ENCODE measurements at places on chromosomes 2 and 18. TPM values are rescaled to one million over a fixed set of nuclear protein-coding genes. Genes with fewer than 3 reads are reported as not detected.

DNA sequence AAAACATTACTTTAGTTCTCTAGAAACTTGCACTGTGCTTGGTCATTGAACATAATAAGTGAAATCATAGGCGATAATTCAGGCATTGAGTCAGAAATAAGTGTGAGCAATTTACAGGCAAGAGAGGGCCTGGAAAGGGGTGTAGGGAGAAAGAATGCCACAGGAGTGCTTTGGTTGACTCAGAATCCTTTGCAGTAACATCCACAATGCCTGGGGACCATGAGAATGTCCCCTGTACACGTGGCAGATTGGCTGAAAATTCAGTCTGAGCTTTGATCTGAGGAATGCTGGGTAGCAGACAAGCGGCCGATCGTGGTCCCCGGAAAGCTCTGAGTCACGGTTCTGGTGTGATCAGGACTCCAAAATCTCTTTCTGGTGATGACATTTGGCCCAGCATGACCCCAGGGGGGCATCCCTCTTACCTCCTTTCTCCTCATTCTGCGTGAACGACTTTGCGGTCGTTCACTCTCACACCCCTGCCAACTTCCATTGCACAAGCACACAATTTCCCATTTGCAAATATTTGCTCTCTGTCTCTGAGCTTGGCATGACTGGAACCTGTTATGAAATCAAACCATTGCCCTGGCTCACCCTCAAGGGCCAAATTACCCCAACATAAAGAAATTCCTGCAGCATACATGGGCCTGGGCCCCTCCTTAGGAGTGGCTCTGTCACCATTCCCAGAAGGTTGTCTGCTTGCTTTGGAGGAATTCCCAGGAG, 305.0 kb upstream of the EPAS1 start:
- peak; percentile 33 for DNase-seq
- no peak overlapping the region for H3K27ac ChIP-seq
- H3K27me3 ChIP-seq: no peaks in the 10 kb centered on the region
- H3K4me3 ChIP-seq: no peak overlapping the region
- H3K36me3 ChIP-seq: no peaks in the 10 kb centered on the region

DNA sequence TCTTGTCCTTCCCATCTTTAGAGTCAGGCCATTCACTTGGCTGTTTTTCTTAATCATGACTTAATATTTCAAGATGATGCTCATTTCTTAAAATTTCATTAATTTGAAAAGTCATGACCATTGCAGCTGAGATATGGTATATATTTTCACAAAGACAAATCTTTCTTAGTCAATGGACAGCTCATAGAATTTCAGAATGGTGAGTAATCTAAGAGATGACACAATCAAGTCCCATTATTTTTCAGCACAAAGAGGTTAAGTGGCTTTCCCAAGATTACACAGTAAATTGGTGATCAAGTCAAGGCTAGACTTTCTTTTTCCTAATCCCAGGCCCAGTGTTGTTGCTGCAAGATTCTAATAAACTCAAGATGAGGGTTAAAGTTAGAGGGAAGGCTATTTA, 34.4 kb upstream of the NT5C1B start:
- H3K4me3 ChIP-seq: no peak overlapping the region
- H3K36me3 ChIP-seq: no peaks in the 10 kb centered on the region
- no peaks in the 10 kb centered on the region for H3K4me1 ChIP-seq
- H3K27ac ChIP-seq: no peak overlapping the region
- DNase-seq: no peak

DNA sequence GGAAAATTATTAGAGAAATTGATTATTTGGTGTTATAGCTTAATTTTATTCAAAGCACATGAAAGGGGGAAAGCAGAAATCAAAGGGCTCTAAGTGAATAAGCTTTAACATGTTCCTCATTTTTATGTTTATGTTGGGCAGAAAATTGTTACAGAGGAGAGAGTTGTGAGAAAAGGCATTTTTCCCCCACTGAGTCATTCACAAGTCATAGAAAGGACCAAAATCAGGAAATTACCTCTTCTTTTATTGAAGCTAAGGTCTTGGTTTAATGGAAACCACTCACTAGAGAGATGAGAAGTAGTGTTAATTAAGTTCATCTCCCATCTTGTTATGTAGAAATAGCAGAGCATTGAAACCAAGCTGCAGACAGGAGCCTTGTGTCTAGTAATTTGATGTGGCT, 175.3 kb upstream of the THUMPD2 start:
- H3K4me3 ChIP-seq: no peak overlapping the region
- H3K36me3 ChIP-seq: no peaks in the 10 kb centered on the region
- no peaks in the 10 kb centered on the region for H3K4me1 ChIP-seq
- no peak for DNase-seq
- H3K27me3 ChIP-seq: no peaks in the 10 kb centered on the region

The DLX1 gene
- total RNA-seq: 1.2 TPM

- no peaks in the 10 kb centered on the region for H3K27me3 ChIP-seq
- no peaks in the 10 kb centered on the region for H3K4me1 ChIP-seq
- DNase-seq: no peak
- H3K36me3 ChIP-seq: peaks cover 7% of the 10 kb centered on the region
- no peak overlapping the region for H3K27ac ChIP-seq
Measured at GRCh38 chr2:96618596-96619283, 19.4 kb downstream of the KANSL3 start.

The ZEB2 gene
- not detected for total RNA-seq

DNA sequence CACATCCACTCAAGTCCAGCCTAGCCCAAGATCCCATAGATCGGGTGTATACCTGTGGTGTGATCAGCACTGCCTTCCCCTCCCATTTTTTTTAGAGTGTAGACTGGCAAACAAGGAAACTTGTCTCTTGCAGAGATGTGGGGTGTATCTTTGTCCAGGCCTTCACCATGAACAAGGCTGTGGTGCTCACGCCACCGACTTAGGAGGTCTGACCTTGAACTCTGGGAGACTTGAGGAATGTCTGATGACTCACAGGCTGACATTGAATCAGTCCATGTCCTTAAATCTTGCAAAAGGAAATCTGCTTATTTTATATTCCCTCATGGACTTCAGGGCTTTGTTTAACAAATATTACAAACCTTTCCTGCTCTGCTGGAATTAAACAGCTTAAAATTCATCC, 4.5 kb upstream of the CTIF start:
- H3K4me3 ChIP-seq: no peak overlapping the region
- no peak overlapping the region for H3K27ac ChIP-seq
- H3K4me1 ChIP-seq: peaks cover 3% of the 10 kb centered on the region
- no peaks in the 10 kb centered on the region for H3K36me3 ChIP-seq

DNA sequence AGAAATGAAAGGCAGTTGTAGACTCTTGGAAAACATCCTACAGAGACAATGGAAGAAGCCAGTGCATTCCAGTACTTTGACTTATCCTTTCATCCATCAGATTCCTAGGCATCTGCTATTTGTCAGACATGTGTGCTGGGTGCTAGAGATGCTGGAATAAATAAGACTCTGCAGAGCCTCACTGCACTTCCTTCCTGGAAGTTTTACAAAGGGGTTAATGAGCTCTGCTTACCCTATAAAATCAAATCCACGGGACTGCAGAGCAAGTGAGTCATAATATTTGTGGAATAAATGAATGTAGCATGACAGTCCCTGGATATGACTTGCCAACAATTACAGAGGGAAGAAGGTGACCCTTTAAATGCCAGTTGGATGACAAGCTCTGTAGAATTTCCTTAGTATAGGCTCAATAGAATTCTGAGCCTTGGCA, 52.7 kb upstream of the NPAS2 start:
- no peaks in the 10 kb centered on the region for H3K27me3 ChIP-seq
- no peaks in the 10 kb centered on the region for H3K4me1 ChIP-seq
- no peak overlapping the region for H3K27ac ChIP-seq
- no peak for DNase-seq

The TXNDC2 gene
- not detected for total RNA-seq

- no peak overlapping the region for H3K4me3 ChIP-seq
- no peaks in the 10 kb centered on the region for H3K36me3 ChIP-seq
- no peak overlapping the region for H3K27ac ChIP-seq
Measured at GRCh38 chr2:223576873-223577272, 25.3 kb downstream of the SCG2 start.

The UGT1A9 gene
- 0.20 TPM for total RNA-seq

- H3K4me3 ChIP-seq: no peak overlapping the region
- H3K36me3 ChIP-seq: no peaks in the 10 kb centered on the region
- no peak overlapping the region for H3K27ac ChIP-seq
- H3K27me3 ChIP-seq: no peaks in the 10 kb centered on the region
Measured at GRCh38 chr2:46167406-46167805, 129.8 kb upstream of the EPAS1 start.

GRCh38 chr2:37665043-37665442, 6.4 kb downstream of the CDC42EP3 start:
- H3K4me1 ChIP-seq: peaks cover 37% of the 10 kb centered on the region
- no peaks in the 10 kb centered on the region for H3K27me3 ChIP-seq
- no peak for DNase-seq
- H3K4me3 ChIP-seq: no peak overlapping the region

DNA sequence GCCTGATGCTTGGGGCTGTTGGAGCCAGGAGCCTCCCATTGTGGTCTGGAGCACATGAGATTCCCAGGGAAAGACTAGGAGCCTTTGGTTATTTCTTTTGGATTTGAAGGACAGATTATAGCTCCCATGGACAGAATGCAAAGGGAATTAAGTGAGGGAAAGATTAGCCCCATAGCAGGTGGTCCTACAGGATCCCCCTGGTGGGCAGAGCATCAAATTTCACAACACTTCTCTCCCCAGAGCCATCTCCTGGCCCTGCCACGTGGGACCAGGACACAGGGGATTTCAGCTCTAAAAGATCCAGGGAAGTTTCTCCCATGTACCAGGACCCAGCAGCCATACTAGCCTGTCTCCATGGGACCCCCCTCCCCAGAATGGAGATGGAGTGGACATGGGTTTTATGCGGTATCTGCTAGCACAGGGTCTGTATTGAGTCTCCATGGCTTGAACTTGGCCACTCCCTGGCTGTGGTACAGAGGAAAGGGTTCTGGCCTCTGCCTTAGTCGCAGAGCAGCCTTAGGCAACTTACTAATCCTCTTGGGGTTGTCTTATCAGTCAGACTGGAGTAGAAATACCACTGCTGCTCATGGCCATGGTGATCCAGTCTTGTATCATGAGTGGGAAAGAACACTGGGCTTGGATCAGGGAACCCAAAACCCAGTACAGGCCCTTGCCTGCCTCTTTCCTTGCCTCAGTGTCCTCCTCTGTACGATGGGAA, 6.8 kb upstream of the PLB1 start:
- no peaks in the 10 kb centered on the region for H3K27me3 ChIP-seq
- H3K4me1 ChIP-seq: 0 out of 2 replicates have a peak, but pooled peaks cover 3% of the 10 kb centered on the region
- H3K27ac ChIP-seq: no peak overlapping the region
- H3K36me3 ChIP-seq: no peaks in the 10 kb centered on the region
- DNase-seq: no peak

DNA sequence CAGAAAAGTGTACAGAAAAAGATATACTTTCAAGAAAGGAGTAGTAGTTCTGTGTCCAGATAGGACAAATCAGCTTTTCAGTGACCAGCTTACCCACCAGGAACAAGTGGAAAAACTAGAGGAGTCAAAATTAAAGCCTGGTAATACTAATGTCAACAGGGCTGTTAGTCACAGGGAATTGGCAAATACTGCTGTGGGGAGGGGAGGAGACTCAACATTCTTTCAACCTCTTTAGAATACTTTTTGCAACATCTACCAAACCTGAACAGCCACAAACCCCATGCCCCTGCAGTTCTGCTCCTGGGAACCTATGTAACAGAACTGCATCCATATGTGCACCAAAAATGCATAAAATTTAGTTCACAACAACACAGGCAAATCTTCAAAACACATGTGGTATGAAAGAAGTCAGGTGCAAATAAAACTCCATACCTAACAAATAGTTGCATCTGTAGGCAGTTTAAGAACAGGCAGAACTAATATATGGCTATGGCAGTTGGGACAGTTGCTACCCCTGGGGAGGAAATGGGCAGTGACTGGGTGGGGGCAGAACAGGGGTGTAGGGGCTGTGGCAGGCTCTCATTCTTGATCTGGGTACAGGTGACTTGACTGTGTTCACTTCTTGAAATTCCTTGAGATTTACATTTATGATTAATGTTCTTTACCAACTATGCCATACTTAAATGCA, 9.7 kb downstream of the CMPK2 start:
- H3K27ac ChIP-seq: no peak overlapping the region
- peak; percentile 11 for DNase-seq
- H3K27me3 ChIP-seq: no peaks in the 10 kb centered on the region
- no peaks in the 10 kb centered on the region for H3K36me3 ChIP-seq
- H3K4me3 ChIP-seq: no peak overlapping the region

GRCh38 chr2:26330114-26330549, 15.8 kb upstream of the SELENOI start:
- DNase-seq: peak; percentile 91
- no peaks in the 10 kb centered on the region for H3K36me3 ChIP-seq
- no peaks in the 10 kb centered on the region for H3K4me1 ChIP-seq
- H3K27ac ChIP-seq: no peak overlapping the region

DNA sequence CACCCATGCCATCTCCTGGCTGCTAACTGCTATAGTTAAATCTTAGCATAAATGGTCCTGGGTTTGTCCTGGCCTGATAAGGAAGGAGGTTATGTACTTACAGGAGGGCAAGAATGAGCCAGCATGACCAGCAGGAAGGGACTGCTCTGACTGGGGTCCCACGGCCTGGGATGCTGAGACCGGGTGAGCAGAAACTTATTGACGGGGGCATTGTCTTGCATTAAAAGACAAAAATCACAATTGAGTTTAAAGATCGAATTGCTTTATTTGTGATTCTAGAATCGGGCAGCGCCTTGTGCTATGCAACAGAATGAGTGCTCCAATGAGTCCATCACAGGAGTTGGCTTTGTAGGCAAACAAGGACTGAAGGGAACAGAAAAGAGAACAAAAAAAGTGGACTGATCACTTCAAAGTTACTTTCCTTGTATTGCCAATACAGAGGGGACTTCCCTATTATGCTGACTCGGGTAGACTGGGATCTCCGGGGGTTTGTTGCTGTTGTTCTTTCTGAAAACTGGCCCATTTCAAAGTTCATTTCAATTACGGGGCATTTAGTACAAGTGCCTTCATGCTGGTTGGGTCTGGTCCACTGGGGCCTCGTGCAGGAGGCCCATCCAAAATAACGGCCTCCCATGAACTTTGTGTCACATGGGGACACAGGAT, 87.1 kb upstream of the SLC66A3 start:
- H3K4me1 ChIP-seq: no peaks in the 10 kb centered on the region
- DNase-seq: no peak
- H3K4me3 ChIP-seq: no peak overlapping the region

GRCh38 chr2:9473308-9473984, 905 bp upstream of the IAH1 start:
- H3K4me3 ChIP-seq: no peak overlapping the region
- H3K27me3 ChIP-seq: no peaks in the 10 kb centered on the region
- H3K4me1 ChIP-seq: no peaks in the 10 kb centered on the region
- no peak overlapping the region for H3K27ac ChIP-seq

Measured in Caco-2 (cell line).